ENCODE measurements at places on chromosomes 11 and 22.

- peak; percentile 19 for DNase-seq
These were observed 6.2 kb downstream of the KCNC1 start for GRCh38 chr11:17740649-17741235.

DNA sequence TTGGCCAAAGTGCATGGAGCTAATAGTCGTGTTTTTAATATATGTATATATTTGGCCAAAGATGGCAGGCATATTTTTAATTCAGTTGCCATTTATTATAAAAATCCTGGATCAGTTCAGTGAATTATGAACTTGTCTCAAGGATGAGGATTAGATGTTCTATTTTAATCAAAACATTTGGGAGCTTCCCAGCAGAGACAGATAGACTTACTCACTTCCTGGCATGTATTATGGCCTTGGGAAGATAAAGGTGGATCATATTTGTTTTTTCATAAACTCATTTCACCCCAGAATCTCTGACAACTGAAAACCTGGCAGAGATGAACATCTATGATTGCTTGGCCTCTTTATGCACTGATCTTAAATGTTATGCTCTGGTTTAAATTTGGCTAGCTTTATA is 148.8 kb downstream of the NCAM1 start:
- DNase-seq: no peak

- DNase-seq: no peak
These were observed 128.3 kb downstream of the APIP start for GRCh38 chr11:34787895-34788294.

DNA sequence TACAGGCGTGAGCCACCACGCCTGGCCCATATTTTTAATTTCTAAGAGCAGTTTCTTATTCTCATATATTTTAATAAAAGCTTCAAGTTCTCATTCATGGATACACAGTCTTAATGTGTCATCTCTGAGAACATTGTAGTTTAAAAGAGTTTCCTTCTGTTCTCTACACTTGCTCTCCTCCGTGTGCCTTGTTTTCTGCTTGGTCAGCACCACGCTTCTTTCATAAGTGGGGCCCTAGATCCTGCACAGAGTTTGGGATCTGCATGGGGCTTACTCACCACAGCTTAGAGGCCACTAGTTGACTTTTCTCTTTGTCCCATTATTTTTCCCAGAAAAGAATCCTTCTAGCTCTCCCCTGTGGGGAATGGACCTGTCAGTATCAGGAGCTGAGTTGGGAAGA is 58.8 kb downstream of the PPP6R2 start:
- DNase-seq: no peak

- no peak for DNase-seq
These were observed 6.4 kb downstream of the E2F8 start for GRCh38 chr11:19234231-19234817.

DNA sequence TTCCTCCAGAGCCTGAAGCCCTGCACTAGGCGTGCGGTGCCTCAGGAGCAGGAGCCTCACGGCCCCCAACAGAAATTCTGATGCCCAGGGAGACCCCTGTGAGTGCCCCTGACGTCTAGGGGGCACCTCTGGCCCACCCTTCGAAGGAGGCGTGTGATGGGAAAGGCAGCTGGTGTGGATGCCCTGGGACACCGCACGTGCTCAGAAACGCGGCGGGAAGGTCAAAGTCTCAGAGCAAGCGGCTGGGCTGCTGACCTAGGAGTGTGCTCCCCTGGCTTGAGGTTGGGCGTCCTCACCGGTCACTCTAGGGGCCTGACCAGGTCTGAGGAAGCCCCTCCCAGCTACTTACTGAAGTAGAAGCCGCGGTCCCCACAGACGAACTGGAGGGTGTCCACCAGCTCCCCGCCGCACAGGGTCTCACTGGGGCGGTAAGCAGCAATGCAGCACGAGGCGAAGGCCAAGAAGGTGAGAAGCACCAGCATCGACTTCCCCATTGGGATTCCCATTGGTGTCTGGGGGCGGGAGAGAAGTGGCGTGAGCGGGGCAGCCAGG is 4.1 kb downstream of the IGF2 start:
- DNase-seq: no peak

GRCh38 chr11:89355646-89356045 is 135.5 kb downstream of the NOX4 start:
- DNase-seq: no peak

DNA sequence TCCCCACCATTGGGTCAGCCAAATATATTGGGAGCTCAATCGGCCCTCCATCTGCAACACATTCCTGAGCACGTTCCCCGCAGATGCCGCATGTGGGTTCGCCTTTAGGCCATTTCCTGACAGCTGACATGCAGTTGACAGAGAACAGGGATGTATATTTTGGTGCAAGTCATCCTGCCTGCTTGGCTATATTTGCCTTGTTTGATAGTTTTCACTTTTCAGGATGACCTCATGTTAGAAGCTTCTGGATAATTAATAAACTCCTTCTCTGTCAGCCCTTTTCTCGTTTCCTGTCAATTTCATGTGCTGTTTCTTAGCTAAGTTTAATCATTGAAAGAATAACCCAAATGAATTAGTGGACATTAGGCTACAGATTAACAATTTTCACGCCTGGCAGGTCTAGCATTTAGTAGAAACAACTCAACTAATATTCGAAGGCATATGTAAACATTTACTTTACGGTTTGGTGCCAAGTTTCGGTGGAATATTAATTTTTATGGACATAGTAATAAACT is 105.8 kb upstream of the SLC5A12 start:
- peak; percentile 45 for DNase-seq

GRCh38 chr11:2885017-2885677 is 428 bp downstream of the CDKN1C start:
- DNase-seq: peak; percentile 87

- DNase-seq: no peak
These were observed 2.8 kb downstream of the CRYAB start for GRCh38 chr11:111908639-111909305.

GRCh38 chr11:9574622-9575259 is 1.3 kb downstream of the WEE1 start:
- DNase-seq: no peak

DNA sequence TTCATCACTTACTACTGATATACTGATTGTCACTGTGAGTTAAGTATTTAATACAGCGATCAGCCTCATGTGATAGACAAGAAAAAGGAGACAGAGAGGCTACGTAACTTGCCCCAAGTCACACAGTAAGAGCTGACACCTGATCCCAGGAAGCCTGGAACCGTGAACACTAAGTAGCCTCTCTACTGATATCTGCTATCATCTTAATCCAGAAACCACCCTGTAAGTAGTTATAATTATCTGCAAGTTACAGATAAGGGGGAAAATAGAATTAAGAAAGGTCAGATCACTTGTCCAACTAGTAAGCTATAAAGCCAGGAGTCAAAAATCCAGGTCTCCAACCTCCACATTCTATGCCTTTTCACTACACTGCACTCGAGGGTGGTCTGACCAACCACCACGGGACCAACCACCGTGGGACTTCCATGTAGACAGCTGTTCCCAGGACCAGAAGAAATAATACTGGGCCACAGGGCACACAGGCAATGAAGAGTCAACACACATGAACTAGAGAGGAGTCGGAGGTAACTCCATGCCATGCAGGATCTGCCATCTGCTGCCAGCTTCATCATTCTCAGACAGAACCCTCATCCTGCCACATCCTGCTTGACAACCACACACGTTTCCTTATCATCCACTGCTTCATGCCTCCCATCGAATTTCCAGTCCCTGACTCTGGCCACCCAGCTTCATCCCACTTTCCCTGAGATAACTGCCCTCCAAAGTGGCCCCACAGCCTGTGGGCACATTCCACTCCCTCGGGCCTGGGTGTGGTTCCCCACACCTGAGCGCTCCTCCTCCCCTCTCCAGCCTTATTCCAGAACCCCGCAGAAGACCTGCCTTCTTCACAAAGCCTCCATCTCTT is 58.6 kb downstream of the MICAL3 start:
- no peak for DNase-seq

DNA sequence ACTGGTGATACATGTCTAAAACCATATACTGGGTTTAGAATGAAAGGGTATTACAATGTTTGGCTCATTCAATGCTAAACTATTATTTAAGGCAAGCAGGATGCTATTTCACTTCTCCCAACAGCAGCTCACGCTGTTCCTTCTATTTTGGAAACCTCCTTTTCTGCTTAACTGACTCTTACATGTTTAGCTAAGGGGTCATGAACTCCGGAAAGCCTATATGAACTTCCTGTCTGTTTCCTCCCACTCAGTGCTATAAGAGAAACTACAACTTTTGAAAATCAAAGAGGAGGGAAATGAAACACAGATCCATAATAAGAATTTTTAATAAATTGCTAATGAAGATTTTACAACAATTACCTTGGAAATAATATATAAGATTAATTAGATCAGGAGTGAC is 30.9 kb downstream of the SLC36A4 start:
- no peak for DNase-seq

DNA sequence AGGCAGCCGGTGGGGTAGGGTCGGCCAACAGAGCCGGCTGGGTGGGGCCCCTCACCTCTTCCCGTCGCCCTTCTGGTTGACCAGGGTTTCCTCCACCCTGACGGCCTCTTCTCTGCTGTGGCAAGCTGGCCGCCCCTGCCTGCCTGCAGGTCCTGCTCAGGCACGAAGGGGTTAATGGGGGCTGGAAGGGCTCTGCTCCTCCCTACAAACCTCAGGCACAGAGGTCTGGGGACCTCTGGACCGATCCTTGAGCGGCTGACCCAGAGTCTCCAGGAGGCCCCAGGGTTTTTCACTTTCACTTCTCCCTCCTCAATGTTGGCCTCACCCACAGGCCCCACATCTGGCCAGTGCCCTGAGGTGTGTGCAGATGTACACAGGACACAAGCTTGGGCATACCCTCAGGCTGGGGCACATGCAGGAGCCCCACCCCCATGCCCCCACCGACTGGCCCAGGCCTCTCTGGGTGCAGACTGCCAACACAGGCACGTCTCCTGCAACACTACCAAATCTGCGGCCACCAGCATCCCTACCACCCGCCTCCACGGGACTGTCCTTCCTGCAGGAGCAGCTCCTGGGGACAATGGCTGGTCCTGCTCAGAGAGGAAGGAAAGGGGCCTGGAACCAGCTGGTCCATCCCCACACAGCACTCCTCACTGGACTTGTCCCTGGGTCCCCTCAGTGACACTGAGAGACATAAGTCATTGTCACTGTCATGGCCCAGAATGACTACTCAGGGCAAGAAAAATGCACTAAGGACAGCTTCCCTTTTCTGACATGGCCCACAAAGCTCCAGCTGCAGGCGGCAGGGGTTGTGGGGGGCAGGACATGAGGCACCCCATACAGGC is 3.2 kb upstream of the TBX1 start:
- no peak for DNase-seq

- no peak for DNase-seq
These were observed 11.1 kb downstream of the PRDM11 start for GRCh38 chr11:45157247-45158209.

- peak; percentile 19 for DNase-seq
These were observed 614 bp upstream of the ASCL2 start for GRCh38 chr11:2271077-2271326.

GRCh38 chr11:12253843-12254281 is 123.5 kb upstream of the PARVA start:
- no peak for DNase-seq

- no peak for DNase-seq
These were observed 87.4 kb downstream of the PKNOX2 start for GRCh38 chr11:125251956-125252355.

DNA sequence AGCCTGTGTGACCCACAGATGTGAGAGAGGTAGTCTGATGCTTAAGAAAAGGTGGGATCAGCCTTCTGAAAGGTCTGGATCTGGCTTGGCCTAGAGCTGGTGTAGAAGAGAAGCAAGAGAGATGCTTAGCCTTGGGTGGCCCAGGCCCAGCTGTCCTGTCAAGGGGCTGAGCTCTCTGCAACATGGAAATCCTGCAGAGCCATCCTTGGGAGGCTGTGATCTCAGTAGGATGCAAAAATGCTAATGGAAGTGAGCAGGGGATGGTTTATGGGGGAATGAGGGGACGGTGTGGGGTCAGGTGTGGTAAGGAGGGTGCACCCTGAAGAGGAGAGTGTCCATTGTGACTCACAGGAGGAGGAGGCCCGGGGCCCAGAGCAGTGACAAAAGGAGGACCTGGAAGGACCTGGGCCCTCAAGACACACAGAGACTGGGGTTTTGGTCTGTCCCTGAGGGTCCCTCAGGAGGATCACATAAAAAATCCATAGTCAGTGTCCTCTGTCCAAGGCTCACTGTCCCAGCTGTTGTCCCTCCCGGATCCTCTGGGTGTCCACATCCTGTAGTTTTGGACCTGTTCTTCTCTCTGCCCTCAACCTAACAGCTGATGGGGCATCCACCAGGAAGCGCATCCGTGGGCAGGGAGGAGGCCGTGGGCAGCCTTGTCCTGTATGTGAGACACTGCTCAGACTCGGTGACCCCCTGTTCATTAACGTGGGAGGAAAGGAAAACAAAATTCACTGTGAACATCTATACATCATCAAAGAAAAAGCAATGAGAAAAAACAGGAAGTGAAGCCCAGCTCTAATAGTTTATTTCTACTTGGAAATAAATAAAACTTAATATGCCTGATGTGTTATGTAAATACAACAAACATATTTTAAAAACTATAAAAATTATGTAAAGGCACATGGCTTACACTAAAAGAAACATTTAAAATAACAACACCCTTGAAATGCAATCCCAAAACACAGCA is 129.8 kb downstream of the ZNF280B start:
- no peak for DNase-seq

DNA sequence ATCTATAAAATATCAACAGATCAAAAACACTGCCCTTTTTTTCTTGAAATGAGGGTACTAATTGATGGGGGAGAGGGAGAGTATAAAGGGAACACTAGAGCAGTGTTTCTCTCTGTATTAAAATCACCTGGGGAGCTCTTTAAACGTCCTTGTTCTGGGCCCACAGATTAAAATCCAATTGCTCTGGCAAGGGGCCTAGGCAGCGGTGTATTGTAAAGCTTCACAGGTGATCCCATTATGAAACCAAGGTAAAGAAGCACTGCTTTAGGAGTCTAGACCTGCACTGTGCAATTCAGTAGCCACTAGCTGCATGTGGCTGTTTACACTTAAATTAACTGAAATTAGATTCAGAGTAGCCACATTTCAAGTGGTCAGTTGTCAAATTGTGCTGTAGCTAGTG is 3.0 kb downstream of the AQP11 start:
- no peak for DNase-seq

- DNase-seq: no peak
These were observed 3.4 kb downstream of the KIRREL3 start for GRCh38 chr11:126997196-126997595.

DNA sequence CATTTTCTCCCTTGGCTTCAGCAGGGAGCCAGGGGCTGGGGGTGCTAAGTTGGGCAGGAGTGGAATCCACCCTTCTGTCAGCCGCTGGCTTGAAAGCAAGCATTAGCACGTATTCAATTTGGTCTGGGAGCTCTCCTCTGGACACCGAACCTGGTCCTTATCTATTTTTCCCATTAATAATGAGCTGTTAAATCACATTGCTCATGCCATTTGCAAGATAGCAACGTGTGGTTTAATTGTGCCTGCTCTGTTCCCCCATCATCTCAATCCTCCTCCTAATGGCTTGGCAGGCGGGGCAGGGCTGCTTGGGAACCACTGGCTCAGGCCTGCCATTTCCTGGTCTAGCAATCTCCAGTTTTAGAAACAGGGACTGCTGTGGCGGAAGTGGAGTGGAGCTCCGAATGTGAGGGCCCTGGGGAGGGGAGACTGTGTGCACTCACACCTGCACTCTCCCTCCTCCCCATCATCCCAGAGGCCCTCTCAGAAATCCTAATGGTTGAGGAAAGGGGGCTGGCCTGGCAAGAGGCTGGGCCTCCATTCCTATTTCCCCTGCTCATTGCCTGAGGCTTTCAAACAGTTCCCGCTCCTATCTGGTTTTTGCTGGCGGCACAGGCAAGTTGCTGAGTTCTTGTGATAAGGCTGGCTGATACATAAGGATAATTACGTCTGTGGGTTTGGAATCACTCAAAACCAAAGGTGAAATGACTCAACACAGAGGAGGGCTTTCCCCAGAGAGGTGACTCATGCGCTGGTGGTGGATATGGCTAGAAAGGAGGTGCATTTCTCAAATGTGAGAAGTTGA is 201.2 kb upstream of the E2F8 start:
- no peak for DNase-seq

All from kidney (tissue), 22 donors.